ENCODE measurements at places on chromosomes 1 and 21. TPM values are rescaled to one million over a fixed set of nuclear protein-coding genes. Genes with fewer than 3 reads are reported as not detected.

GRCh38 chr1:28579401-28579800 lies 12.7 kb upstream of the RAB42 start:
- no peak for DNase-seq

GRCh38 chr1:33130297-33130696 lies 49.3 kb downstream of the AZIN2 start:
- DNase-seq: no peak

DNA sequence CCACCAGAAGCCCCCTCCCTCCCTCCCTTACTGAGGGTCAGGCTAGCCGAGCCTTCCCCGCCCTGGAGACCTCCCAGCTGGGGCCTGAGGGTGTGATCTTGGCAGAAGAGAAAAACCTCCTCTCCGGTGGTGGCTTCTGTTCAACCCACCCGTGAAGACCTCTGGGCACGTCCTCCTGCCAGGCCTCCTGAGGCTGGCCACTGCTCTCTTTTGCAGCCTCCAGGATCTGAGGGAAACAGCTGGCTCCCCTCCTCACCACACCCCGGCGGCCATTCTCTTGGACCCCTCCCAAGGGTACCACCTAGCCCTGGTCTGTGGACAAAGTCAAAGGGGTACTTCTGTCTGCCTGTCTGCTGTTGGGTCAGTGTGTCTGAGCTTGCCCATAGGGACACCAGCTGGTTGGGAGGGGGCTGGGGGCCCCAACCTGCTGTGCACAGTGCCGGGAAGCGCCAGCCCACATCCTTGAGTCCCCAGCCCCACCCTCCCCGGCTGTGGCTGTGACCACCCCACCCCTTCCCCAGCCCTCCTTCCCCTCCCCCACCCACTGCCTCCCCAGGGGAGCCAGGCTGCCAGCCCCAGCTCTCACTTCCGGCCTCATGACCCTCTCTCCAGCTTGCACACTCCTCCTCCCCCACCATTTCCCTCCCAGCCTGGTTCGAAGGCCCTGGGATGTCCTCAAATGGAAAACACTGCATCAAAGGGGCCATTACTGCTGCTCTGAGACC lies 48.1 kb downstream of the AHDC1 start:
- peak; percentile 68 for DNase-seq

GRCh38 chr1:35171579-35171978 lies 21.4 kb downstream of the SFPQ start:
- no peak for DNase-seq

GRCh38 chr1:25022361-25023189 lies 92.5 kb upstream of the RUNX3 start:
- DNase-seq: peak; percentile 61

DNA sequence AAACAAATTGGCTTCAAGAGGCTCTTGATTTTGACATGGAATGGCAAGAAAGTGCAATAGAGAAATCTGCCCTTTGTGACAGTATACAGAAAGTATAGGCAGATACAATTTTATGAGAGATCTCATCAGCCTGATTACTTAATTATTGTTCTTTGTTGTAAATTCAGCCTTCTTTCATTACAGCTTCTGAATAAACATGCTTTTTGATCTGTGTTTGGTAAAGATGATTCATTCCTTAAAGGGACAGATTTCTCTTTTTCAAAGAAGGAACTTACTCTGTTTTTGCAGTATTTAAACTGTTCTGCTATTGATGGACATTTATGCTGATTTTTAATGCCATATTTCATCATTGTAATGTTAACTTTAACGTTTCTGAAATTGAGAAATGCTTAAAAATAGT lies 13.7 kb upstream of the MPC2 start:
- no peak for DNase-seq

- DNase-seq: no peak
Observed at GRCh38 chr1:185694081-185694480, 40.1 kb upstream of the HMCN1 start.

DNA sequence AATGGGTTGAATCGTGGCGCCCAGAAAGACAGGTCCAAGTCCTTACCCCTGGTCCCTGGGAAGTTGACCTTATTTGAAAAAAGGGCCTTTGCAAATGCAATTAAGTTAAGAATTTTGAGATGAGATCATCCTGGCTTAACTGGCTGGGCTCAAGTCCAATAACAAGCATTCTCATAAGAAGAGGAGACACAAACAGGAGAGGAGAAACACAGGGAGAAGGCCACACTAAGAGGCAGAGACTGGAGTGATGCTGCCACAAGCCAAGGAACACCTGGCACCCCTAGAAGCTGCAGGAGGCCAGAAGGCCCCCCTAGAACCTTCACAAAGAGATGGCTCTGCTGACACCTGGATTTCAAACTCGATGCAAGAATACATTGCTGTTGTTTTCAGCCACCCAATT lies 44.6 kb downstream of the PDPN start:
- no peak for DNase-seq

Gene STIL
- total RNA-seq: 3.9 TPM

DNA sequence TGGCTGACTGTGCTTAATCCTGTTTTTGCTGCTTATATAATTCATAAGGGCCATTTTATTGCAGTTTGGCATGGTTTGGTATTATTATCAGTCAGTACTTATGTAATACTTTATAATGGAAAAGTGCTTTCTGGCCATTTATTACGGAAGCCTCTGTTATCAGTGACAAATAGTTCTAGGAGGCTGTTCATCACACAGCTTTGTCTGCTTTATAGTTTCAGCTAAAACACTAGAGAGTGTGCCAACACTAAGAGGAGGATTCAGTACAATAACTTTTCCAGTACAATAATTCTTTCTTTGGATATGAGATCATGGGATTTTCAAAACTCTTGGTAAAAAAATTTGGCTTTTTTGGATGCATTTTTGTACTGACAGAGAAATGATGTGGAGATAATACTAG lies 102.9 kb upstream of the PTGFR start:
- DNase-seq: peak; percentile 94

- DNase-seq: no peak
Observed at GRCh38 chr21:14313300-14313699, 69.6 kb downstream of the HSPA13 start.

- peak; percentile 59 for DNase-seq
Observed at GRCh38 chr21:33403786-33404585, 773 bp downstream of the IFNGR2 start.

DNA sequence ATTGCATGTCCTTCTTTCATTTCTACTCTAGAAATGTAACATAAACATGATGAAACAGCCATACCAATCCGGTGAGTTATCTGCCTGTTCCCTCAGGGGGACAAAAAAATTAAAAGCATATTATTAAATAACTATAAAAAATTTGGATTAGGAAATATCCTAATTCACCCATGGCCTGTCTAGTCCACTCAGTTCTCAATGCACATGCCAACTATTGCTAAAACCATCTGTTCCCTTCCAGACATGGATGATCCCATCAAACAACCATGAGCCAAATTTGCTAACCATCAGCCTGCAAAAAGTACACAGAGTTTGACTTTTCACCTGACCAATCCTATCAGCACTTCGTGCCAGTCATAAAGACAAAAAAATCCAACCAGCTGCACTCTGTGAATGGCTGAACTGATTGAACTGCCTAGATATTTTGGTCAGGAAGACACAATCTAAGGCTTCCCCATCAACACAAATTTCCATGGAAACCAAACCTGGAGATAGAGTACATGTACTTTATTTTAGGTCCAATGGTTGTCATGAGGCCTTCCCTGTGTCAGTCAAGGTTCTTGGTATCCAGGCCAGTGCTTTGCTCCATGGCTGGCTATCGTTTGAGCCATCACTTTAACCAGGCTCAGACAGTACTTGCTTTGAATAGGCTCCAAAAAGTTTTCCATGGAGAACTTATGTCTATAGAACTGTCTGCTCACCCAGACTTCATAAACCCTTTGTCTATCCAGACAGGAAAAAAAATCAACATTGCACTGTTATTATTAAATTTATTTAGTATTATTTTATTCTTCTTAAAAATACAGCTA lies 570.8 kb downstream of the LTN1 start:
- DNase-seq: peak; percentile 95

Gene DCST1
- not detected for total RNA-seq

GRCh38 chr1:18198260-18198659 lies 90.7 kb downstream of the IGSF21 start:
- DNase-seq: no peak

Gene UBE2U
- not detected for total RNA-seq

GRCh38 chr1:223704921-223705878 lies 7.1 kb upstream of the CAPN2 start:
- DNase-seq: peak; percentile 81

GRCh38 chr1:46412893-46413595 lies 18.9 kb downstream of the FAAH start:
- DNase-seq: no peak

- DNase-seq: peak; percentile 81
Observed at GRCh38 chr1:67710417-67710816, 25.4 kb downstream of the GADD45A start.

DNA sequence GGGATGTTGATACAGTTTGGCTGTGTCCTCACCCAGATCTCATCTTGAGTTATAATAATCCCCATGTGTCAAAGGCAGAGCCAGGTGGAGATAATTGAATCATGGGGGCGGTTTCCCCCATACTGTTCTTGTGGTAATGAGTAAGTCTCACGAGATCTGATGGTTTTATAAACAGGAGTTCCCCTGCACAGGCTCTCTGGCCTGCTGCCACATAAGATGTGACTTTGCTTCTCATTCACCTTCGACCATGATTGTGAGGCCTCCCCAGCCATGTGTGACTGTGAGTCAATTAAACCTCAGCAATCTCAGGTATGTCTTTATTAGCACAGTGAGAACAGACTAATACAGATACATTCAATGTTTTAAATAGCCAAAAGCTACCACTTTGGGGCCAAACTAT lies 41.1 kb downstream of the SLC35F3 start:
- DNase-seq: no peak

Gene FAM72B
- total RNA-seq: 5.6 TPM

- DNase-seq: no peak
Observed at GRCh38 chr1:12010746-12011570, 8.3 kb upstream of the MIIP start.

- DNase-seq: peak; percentile 89
Observed at GRCh38 chr1:159015440-159015909, 5.8 kb downstream of the IFI16 start.

Gene SLAMF6
- not detected for total RNA-seq

- no peak for DNase-seq
Observed at GRCh38 chr1:201335174-201335870, 42.2 kb downstream of the TNNT2 start.
